ENCODE measurements at places on chromosomes 16 and 17.

GRCh38 chr16:18013863-18014262 lies 322.7 kb downstream of the NPIPA8 start:
- DNase-seq: no peak

DNA sequence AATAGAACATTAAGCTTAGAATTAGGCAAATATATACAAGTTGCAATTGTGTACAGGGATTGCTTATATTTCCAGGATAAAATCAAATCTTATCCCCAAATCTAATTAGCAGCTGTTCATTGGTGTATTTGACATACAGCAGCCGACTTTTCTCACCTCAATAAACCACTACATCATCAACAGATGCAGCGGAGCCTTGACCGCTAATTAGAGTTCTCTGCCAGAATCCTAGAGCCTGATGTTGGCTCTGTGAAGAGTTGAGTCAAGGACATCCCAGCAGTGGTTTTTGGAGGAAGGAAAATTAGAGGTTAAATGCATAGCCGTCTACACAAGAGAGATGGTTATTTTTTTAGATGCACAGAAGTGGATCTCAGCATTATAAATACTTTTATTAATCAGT lies 221.9 kb upstream of the CACNG5 start:
- DNase-seq: no peak

GRCh38 chr16:70594569-70594968 lies 51.8 kb upstream of the IL34 start:
- no peak for DNase-seq

DNA sequence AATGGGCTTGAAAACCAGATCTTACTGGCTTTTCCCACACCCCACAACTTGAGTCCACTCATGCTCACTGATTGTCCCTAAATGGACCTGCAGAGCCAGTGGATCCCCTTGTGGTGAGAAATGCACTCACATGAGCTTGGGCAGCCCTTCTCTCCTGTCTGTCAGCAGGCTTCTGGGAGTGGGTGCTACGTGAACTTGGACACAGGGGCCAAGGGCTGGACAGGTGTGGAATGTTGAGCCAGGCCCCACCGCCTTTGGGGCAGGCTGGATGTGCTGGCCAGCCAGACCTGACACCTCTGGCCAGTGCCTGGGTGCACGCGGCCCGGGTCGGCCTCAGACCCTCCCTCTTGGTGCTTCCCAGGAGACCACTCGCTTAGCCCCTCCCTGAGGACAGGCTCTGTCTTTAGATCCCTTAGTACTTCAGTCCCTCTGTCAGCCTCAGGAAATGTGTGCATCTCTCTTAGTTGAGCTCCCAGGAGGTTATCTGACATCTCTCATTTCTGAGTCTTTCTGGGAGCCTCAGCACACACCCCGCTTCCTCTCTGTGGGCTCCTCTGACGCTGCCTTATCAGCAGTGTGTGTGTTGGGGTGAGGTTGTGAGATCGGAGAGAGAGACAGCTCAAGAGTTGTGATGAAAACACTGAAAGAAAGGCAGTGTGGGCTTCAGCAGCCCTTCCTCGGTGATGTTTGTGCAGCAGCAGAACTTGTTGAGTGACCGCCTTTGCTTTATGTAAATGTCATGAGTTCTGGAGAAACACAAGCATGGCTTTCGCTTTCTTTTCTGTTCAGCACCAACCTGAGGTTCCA lies 117.0 kb downstream of the RAB11FIP4 start:
- no peak for DNase-seq

GRCh38 chr17:68560966-68561720 lies 40.0 kb downstream of the FAM20A start:
- no peak for DNase-seq

DNA sequence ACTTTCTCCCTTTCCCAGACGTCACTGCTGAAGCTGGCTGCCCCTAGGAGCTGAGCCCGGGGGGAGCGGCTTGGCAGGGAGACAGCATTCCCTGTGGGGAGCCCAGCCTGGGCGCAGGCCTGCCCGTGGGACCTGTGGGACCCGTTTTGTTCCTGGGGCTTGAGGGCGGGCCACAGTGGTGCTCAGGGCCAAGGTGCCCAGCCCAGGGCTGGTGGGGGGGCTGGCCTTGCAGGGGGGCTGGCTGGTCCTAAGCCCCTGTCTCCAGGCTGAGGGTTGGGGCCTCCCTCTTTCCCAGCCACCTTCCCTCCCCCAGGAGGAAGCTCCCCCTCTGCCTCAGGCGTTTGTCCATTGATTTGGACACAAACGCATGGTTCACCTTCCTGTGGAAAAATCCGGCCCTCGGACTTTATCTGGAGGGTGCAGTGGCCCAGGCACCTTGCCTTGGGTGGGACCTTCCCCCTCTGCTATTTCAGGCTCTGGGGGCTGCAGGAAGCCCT lies 4.4 kb downstream of the NHERF2 start:
- no peak for DNase-seq

DNA sequence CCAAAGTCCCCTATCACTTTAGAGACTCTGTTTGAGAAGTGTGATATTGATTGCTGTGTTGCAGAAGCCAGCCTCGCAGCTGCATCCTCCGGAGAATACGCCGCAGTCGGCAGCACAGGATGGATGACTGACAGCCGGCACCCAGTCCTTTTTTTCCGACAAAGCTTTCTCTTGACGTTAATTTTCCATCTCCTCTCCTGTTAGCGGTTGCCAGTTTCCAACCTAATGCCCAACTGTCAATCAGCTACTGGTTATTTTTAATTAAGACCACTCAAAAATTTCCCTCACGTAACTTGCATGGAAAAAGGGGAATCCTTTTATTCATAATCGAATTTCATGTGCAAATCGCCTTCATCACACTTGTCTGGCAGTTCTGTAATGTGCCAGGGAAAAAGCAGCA lies 953.9 kb downstream of the CDH11 start:
- no peak for DNase-seq

DNA sequence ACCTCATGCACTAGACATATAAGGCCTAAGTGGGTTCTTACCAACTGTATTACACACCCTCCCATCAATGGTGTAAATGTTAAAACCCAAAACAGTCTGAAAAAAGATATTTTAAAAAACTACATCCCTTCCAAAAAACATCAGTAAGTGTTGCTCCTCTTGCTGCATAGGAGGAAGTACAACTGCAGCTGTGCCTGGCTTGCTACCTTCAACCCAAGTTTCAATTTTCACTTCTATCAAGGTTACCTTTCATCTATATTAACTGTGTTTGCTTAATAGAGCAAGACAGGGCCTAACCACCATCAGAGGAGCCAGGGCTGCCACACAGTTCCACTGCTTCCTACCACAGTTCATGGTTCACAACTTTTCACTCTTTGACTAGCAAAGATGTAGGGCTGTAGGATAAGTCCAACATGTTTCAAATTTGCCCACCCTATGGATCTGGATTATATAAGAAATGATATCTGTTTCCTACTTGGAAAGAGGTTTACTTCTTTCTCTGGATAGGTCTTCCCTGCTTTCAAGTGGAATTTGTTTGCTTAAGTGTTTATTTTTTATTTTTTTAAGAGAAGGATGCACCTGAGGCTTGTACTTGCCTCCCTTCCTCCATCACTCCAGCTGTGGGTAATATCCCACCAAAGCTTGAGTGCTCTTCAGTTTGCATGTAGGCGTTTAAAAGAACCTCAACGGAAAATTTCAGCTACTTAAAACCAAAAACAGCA lies 56.7 kb downstream of the GRB7 start:
- no peak for DNase-seq

GRCh38 chr16:15621889-15622288 lies 21.1 kb downstream of the MARF1 start:
- no peak for DNase-seq

- peak; percentile 98 for DNase-seq
Observed at GRCh38 chr17:79839356-79840268, at the start of gene CBX4. Gene CBX4 (minus strand): TSS chr17:79839440. CDS start chr17:79839251, 189 bp downstream.

GRCh38 chr16:88057656-88058055 lies 106.4 kb downstream of the BANP start:
- DNase-seq: peak; percentile 56

- DNase-seq: no peak
Observed at GRCh38 chr16:55149622-55150021, 174.4 kb upstream of the IRX6 start.

DNA sequence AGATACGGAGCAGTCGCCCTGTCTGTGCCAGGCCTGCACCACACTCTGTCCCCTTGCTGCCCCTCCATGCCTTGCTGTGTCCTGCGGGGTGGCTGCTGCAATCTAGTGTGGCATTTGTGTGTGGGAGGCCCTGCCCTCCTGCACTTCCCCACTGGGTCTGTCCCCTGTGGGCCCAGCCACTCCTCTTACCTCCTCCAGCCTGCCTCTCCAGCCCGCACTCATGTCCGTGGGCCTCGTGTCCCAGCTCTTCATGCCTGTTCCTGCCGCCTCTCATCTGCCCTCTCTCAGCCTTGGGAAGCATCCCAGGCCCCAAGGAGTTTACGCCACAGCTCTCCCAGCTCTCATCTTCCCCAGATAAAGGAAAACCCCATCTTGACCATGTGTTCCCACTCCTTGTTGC lies 26.6 kb downstream of the CRAMP1 start:
- DNase-seq: no peak

GRCh38 chr16:51312363-51313150 lies 161.5 kb upstream of the SALL1 start:
- no peak for DNase-seq

DNA sequence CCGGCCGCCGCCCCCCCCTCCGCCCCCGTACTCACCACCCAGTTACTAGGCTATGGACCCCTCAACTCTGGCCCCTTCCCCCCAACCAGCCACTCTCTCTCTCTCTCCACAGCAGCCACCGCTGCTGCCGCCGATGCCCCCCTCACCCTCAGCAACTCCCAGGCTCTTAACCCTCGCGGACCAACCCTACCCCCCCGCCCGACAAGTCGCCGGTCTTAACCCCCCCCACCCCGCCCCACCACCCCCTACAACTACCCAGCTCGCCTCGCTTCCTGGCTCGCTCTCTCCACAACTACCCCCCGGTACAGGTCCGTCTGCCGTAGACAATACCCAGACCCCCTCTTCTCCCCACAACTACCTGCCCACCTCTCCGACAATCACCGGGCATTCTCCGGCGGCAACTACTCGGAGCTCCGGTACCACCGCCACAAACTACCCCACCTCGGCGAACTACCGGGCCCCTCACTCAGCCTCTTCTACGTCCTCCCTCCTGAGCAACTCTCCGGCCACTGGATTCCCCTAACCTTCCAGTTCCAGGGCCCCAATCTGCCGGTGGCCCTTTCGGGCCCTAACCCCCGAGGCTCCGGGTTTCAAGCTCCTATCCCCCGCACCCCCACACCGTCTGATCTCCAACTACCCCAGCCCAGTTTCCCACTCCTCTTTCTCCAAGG lies 702 bp downstream of the PHF23 start:
- DNase-seq: no peak

GRCh38 chr16:19458722-19459379 lies 41.2 kb downstream of the TMC5 start:
- DNase-seq: no peak

DNA sequence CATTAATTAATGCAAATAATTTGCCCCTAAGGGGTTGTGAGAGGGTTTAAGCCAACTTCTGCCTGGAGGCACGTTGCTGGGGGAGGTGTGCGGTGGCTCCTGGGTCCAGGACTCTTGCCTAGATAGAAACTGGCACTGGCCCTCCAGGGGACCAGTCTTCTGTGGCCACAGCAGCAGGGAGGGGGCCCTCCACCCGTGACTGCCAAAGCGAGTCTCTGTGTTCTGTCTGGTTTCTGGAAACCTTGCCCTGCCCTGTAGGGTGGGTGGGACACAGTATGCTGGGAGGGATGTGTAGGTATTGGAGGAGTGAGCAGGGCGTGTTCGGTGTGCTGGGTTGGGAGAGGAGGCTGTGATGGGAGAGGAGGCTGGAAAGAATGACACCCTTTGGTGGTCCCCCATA lies 78.8 kb downstream of the TBC1D16 start:
- DNase-seq: peak; percentile 33

GRCh38 chr16:10599626-10600025 lies 19.2 kb upstream of the EMP2 start:
- no peak for DNase-seq

- no peak for DNase-seq
Observed at GRCh38 chr17:73436954-73437353, 125.2 kb upstream of the CDC42EP4 start.

Data from cardiac septum (tissue), 1 donor.